Activated B cell treated with CpG ODN at 0.5 μM for 24 hours (primary cell): ENCODE measurements at places on chromosomes 7 and 10.

DNA sequence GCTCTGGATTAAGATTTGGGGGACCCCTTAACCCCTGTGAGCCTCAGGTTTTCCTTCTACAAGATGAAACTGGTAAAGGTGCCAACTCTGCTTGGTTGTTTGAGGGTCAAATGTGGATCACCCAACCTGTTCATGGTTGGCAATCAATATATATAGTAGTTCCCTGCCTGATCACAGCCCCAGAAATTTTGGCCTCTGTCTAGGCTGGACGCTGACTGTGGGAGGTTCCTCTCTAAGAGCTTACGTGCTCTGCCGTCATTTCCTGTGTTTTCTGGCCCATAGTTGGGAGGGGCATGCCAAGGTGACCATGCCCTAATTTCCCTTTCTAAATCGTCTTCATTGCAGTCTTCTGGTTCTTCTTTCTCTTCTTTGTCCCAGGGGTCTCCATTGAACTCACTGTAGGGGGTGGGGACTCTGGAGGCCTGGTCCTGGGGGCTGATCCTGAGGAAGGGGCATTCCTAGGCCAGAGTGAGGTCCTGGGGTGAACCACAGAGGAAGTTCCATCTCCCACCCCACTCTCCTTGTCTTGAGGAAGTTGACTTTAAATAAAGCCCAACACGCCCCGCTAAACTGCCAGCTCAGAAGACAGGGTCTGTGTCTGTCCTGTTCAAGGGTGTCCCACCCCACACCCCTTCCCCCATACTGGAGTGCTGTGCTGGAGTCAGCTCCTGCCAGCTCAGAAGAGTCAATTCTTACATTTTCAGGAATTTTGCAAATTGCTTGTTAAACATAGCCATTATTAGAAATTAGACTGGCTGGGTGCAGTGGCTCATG lies 98.9 kb upstream of the SDK1 start:
- DNase-seq, result no peak

- DNase-seq, result peak; percentile 54
These were observed at the start of gene ARMC3 for GRCh38 chr10:22927661-22928403. ARMC3 (plus strand) TSS chr10:22928053; CDS start chr10:22931997, 3,944 bp downstream.

DNA sequence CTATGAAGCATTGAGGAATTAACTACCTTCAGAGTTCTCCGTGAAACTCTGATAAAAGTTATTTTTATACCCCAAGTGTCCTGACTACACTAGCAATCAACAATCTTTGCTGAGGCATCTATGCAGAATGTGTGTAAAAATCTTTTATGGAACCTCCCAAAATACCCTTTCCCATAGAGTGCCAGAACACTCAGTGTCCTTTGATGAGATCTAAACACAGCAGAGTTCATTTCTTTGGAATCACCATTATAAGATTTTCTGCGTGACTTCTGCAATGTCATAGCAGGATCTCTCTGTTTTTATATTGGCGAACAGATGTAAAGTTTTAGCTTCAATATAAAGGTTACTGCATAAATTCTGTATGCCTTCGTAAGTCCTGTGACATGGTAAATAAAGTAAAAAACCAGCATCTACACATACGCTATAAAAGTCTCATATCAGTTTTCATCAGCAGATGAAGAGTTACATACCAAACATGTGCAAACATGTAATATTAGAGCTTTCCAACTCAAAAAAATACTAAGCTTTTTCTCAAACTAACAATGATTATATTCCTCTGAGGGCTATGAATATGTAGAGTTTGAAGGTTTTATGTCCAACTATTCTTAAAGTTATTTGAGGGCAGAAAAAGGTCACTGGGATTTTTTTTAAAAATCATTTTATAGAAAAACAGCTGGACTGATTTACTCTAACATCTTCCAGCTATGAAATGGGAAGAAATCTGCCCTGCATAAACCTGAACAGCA lies 67.2 kb downstream of the SKIDA1 start:
- no peak for DNase-seq

DNA sequence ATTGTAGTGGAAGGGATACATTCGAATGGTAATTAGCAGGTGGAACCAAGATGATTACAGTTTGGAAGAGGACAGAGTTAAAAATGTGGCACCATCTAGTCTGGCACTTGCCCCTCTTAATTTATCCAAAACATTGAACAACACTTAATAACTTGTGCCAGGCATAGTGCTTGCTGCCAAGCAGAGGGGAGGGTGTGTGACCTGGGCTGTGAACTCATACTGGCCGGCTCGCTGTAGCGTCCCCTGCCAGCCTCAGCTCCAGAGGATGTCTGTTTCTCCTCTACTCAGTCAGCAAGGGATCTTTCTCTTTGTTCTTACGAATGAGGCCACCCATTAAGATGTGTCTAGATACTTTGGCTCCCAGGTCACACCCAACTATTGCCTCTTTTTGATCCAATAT lies 179.4 kb upstream of the INHBA start:
- no peak for DNase-seq

- no peak for DNase-seq
These were observed 37.2 kb downstream of the EXOC4 start for GRCh38 chr7:133290041-133290440.

- peak; percentile 25 for DNase-seq
These were observed 491 bp upstream of the AKAP9 start for GRCh38 chr7:91940171-91940570.

GRCh38 chr7:6346581-6346980 lies 74.2 kb upstream of the CYTH3 start:
- no peak for DNase-seq

DNA sequence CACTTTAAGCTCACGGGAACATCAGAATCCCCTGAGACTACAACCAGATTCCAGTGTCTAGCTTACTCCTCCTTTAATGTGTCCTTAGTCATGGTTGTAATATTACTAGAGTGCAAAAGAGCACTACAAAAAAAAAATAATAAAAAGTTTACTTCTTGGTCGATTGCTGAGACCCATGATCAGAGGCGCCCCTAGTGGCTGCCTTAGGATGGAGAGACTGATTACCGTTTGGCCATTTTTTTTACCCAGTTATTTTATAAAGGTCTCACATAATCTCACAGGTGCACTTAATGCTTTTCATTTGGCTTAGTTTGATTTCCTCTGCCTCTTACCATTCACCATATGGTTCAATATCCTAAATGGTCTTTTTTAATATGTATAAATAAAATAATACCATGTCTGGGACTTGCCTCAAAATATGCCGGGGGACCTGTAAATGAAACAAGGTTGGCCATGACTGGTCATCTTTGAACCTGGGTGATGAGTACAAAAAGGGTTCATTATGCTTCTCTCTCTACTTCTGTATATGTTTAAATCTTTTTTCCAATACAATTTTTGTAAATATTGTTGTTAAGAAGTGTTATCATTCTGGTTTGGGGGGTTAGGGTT lies 331.5 kb upstream of the NFE2L3 start:
- no peak for DNase-seq
